ENCODE measurements at places on chromosomes 1 and 21. TPM values are rescaled to one million over a fixed set of nuclear protein-coding genes. Genes with fewer than 3 reads are reported as not detected.

Gene ZYG11A
- polyA plus RNA-seq, result not detected

Gene FCRL4
- not detected for polyA plus RNA-seq

DNA sequence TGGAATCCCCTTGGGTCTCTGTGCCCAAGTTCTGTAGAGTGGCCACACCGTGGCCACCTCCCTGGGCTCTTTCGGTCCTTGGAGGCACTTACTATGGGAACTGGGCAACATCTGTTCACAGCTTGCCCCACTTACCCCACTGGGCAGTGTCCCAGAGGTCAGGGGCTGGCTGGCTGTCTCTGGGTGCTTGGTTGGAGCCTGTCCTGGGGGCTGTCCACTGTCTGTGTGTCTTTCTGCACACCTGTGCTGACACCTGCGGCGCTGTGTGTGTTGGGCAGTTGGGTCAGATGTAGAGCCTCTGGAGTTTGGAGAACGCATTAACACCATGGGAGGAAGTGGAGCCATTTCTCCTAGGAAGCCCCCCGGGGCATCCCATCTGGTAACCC, 1.3 kb upstream of the TMEM54 start:
- H3K27me3 ChIP-seq, result no peaks in the 10 kb centered on the region
- H3K27ac ChIP-seq, result no peak overlapping the region
- no peaks in the 10 kb centered on the region for H3K36me3 ChIP-seq
- no peak for DNase-seq

DNA sequence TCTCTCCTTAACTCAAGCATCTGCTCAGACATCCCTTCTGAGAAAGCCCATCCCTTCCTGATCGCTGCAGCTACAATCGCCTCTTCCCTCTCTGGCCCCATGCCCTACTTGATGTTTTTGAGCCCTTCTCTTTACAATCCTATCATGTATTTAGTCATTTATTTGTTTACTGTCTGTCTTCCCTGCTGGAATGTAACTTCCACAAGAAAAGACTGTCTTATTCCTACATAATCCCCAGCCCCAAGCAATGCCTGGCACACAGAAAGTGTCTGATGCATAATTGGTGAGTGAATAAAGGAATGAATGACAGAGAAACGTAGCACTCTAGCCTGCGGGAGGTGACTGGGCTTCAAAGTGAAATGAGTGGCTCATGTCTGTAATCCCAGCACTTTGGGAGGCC, 25.4 kb downstream of the ECE1 start:
- peaks cover 86% of the 10 kb centered on the region for H3K4me1 ChIP-seq
- H3K4me3 ChIP-seq, result no peak overlapping the region
- H3K27ac ChIP-seq, result peak overlapping the region; percentile 42

DNA sequence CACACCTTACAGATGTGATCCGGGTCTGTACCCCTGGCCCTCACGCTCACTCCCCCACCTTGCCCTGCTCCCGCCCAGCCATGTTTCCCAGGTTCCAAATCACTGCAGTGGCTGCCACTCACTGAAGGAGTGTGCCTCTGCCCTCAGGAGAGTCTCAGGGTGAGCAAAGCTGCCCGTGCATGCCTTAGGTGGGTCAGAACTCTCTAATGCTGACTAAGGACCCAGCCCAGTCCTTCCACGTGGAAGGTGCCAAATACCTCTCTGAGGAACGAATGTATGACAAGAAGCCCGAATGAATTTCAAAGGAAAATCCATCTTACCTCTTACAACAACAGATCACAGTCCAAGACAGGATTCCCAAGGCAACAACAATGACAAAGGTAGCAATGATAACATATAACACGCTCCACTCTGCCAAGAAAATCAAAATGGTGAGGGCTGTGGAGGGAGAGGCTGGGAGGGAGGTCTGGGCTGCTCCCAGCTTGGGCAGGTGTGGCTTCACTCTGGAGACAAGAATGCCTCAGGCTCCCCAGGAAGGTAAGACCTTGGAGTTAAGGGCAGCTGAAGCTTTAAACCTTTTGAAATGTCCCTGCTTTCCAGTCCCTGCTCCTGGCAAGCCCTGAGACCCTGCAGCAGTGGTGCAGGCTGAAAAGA, 115.2 kb downstream of the KIAA0319L start:
- DNase-seq, result no peak
- H3K4me1 ChIP-seq, result peaks cover 26% of the 10 kb centered on the region
- H3K27ac ChIP-seq, result no peak overlapping the region
- peaks cover 100% of the 10 kb centered on the region for H3K36me3 ChIP-seq
- H3K4me3 ChIP-seq, result no peak overlapping the region

Gene PSRC1
- polyA plus RNA-seq, result 2.9 TPM

DNA sequence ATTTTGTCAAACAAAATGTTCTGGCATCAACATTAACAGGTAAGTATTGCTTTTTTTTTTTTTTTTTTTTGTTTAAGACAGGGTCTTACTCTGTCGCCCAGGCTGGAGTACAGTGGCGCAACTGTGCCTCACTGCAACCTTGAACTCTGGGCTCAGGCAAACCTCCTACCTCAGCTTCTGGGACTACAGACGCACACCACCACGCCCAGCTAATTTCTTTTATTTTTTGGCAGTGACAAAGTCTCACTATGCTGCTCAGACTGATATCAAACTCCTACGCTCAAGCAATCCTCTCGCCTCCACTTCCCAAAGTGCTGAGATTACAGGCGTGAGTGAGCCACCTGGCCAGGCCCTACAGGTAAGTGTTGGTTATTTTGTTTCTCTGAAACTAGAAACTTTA, 2.4 kb downstream of the TUT4 start:
- no peaks in the 10 kb centered on the region for H3K27me3 ChIP-seq
- no peaks in the 10 kb centered on the region for H3K4me1 ChIP-seq
- H3K4me3 ChIP-seq, result peak overlapping the region; percentile 90
- no peak for DNase-seq
- H3K36me3 ChIP-seq, result no peaks in the 10 kb centered on the region

Gene CITED4
- polyA plus RNA-seq, result 6.1 TPM

- DNase-seq, result no peak
- H3K4me3 ChIP-seq, result no peak overlapping the region
- no peak overlapping the region for H3K27ac ChIP-seq
- H3K4me1 ChIP-seq, result no peaks in the 10 kb centered on the region
- H3K36me3 ChIP-seq, result no peaks in the 10 kb centered on the region
Measured at GRCh38 chr1:159181328-159182024, 10.1 kb downstream of the CADM3 start.

DNA sequence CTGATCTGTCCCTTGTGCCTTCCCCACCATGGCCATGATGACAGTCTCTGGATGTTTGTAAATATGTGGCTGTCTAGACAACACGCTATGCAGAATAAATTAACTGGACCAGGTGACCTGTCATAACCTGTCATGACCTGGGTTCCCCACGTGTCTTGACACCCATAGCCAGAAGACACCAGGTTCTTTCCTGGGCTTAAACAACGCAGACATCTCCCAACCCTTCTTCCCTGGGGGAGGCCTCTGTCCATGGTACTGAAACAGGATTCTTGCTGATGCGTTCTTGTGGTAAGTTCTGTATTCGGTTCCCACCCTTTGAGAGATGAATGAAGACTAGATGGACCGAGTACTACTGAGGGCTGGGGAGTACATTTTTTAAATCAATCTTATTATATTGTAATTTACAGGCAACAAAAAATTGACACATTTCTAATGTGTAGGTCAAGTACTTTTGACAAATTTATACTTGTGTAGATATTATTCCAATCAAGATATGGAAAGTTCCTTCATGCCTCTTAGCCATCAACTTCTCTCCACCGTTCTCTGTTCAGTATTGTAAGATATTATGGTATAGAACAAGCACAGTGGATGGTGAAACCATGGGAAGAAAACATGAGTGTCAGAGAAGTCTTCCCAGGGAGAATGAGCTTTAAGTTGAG, 738.8 kb downstream of the PTPRU start:
- peaks cover 6% of the 10 kb centered on the region for H3K27me3 ChIP-seq
- no peak overlapping the region for H3K4me3 ChIP-seq
- DNase-seq, result peak; percentile 26
- H3K36me3 ChIP-seq, result no peaks in the 10 kb centered on the region

DNA sequence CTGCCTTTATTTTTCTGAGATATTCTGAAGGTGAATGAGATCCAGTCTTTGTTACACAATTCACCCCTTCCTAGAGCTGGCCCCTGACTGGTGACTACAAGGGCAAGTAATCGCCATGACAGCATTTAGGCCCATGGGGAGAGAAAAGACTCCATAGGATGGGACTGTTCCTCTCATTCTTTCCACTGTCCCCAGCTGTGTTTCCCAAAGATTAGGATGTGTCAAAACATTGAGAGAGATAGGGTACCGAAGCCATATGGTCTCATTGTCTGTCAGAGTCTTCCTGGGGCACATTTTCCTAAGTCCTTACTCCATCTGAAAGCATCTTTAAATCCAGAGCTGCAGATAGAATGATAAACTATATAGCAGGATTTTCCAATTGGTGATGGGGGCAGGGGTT, 423.5 kb downstream of the OMA1 start:
- no peak for DNase-seq
- H3K27ac ChIP-seq, result no peak overlapping the region
- H3K4me1 ChIP-seq, result no peaks in the 10 kb centered on the region
- H3K27me3 ChIP-seq, result no peaks in the 10 kb centered on the region

Gene PCBP3
- 0.51 TPM for polyA plus RNA-seq

GRCh38 chr1:149888999-149889289, 10.4 kb upstream of the BOLA1 start:
- no peaks in the 10 kb centered on the region for H3K27me3 ChIP-seq
- H3K4me1 ChIP-seq, result peaks cover 22% of the 10 kb centered on the region
- peak overlapping the region; percentile 95 for H3K4me3 ChIP-seq
- H3K36me3 ChIP-seq, result no peaks in the 10 kb centered on the region
- no peak for DNase-seq

GRCh38 chr1:85180869-85181268, 19.9 kb downstream of the SYDE2 start:
- H3K27me3 ChIP-seq, result no peaks in the 10 kb centered on the region
- no peaks in the 10 kb centered on the region for H3K36me3 ChIP-seq
- no peak for DNase-seq
- no peak overlapping the region for H3K4me3 ChIP-seq

Gene NPHS2
- polyA plus RNA-seq, result not detected

DNA sequence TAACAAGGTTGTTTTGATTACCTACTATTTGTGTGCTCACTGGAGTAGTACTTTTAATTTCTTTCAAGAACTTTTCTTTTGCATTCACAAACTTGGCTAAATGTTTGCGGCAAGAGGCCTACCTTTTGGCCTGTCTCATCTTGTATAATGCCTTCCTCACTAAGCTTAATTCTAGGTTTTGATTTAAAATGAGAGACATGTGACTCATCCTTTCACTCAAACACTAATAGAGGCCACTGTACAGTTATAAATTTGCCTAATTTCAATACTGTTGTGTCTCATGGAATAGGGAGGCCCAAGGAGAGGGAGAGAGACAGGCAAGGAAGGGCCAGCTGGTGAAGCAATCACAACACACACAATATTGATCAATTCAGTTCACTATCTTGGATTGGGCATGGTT, 66.1 kb downstream of the ZNF644 start:
- peaks cover 6% of the 10 kb centered on the region for H3K4me1 ChIP-seq
- no peak overlapping the region for H3K4me3 ChIP-seq
- no peaks in the 10 kb centered on the region for H3K27me3 ChIP-seq
- H3K36me3 ChIP-seq, result no peaks in the 10 kb centered on the region

Gene TDRD10
- polyA plus RNA-seq, result 5.5 TPM

DNA sequence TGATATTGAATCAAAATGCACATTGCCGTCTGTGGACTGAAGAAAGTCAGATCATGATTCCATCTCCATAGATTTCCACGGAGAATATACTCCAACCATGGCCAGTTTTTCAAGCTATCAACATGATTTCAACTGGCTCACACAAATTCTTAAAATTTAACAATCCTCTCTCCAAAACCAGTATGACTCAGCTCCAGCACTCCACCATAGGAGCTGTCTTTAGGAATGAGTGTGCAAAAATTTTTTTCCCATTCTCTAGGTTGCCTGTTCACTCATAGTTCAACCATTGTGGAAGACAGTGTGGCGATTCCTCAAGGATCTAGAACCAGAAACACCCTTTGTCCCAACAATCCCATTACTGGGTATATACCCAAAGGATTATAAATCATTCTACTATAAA, 40.8 kb downstream of the RGL1 start:
- H3K4me1 ChIP-seq, result peaks cover 58% of the 10 kb centered on the region
- no peak for DNase-seq
- no peaks in the 10 kb centered on the region for H3K27me3 ChIP-seq
- no peaks in the 10 kb centered on the region for H3K36me3 ChIP-seq

DNA sequence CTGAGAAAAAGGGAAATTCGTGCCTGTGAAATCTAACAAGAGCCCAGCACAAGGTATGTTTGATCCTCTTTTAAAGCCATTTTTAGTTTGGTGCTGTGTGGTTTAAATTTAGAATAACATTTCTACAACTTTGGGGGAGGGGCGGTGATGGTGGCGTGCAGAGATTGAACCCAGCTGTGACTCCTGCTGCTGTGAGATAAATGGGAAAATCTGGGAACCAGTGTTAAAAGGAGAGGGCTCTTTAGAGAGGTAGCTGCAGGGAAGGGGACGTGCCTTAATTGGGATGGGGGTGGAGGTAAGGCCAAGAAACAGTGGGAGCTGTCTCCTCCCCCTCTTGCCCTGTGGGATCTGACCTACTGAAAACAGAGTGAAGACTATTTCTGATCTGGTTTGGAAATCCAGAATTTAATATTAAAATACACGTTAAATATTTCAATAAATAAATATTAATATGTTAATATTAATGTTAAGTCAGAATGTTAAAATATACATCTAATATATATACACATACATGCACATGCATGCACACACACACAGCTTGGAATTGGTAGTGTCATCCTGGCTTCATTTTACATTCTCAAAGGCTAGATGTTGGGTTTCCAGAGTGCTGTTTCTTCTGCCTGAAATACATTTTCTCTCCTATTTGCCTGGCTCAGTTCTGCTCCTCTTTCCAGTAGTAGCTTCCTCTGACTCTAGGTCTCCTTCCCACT, 30.1 kb upstream of the DNAJC6 start:
- H3K36me3 ChIP-seq, result no peaks in the 10 kb centered on the region
- H3K27ac ChIP-seq, result peak overlapping the region; percentile 64
- H3K4me1 ChIP-seq, result peaks cover 18% of the 10 kb centered on the region
- peak; percentile 15 for DNase-seq
- H3K4me3 ChIP-seq, result no peak overlapping the region
- no peaks in the 10 kb centered on the region for H3K27me3 ChIP-seq

Gene CFAP107
- not detected for polyA plus RNA-seq

Gene ADAMTSL4
- 71.4 TPM for polyA plus RNA-seq

Gene PLA2G2C
- polyA plus RNA-seq, result not detected

Gene AVPR1B
- polyA plus RNA-seq, result not detected

GRCh38 chr1:2208309-2209239, 14.0 kb upstream of the FAAP20 start:
- no peaks in the 10 kb centered on the region for H3K27me3 ChIP-seq
- peak overlapping the region; percentile 84 for H3K27ac ChIP-seq
- peaks cover 62% of the 10 kb centered on the region for H3K4me1 ChIP-seq
- no peak overlapping the region for H3K4me3 ChIP-seq
- H3K36me3 ChIP-seq, result no peaks in the 10 kb centered on the region
- DNase-seq, result peak; percentile 45

DNA sequence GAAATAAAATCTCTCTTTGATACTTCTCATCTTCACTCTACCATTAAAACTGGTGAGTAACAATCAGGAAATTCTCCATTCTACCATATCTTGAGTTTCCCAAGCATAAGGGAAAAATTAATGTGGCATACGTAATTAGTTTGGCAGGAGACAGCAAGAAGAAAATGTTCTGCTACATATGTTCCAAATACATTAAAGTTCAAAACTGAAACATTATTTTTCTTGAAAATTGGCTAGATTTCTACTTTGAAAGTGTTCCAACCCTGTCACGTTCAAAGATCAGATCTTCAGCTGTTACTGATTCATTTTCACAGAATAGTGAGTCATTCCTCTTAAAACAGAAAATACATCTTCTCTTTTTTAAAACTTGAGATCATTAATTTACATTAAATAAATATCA, 48.5 kb downstream of the PIGK start:
- peaks cover 6% of the 10 kb centered on the region for H3K36me3 ChIP-seq
- no peak overlapping the region for H3K27ac ChIP-seq
- H3K27me3 ChIP-seq, result no peaks in the 10 kb centered on the region
- H3K4me1 ChIP-seq, result no peaks in the 10 kb centered on the region

Data from heart right ventricle (tissue), 16 donors.